ENCODE measurements at places on chromosomes 5 and 9.

DNA sequence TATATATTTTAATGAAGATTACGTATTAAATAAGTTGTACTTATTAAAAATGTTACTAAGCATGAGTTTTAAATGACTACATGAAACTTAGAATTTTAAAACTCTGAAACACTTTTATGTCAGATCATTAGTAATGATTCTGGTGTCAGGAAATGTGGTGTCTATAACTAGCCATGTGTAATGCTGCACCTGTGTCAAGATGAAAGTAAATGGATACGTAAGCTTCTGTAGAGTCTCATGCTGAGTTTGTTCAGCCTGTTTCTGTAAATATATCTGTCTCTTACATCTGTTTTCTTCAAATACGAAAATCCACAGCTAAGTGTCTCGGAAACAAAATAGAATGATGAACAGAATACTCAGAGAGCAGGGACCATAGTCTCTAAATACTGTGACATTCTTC is 278.0 kb upstream of the SMC2 start:
- no peak for DNase-seq

- DNase-seq, result no peak
These were observed 386.6 kb upstream of the RPS23 start for GRCh38 chr5:82664732-82665131.

GRCh38 chr5:77935506-77936364 is 159.6 kb upstream of the TBCA start:
- DNase-seq, result peak; percentile 13

- DNase-seq, result no peak
These were observed 87.1 kb downstream of the AMBP start for GRCh38 chr9:113990975-113991471.

GRCh38 chr9:112487799-112488340 is 1.2 kb downstream of the KIAA1958 start:
- no peak for DNase-seq

GRCh38 chr5:127041571-127041970 is 11.2 kb upstream of the MARCHF3 start:
- no peak for DNase-seq

- no peak for DNase-seq
These were observed 57.2 kb downstream of the RANBP6 start for GRCh38 chr9:5958273-5958672.

- peak; percentile 10 for DNase-seq
These were observed 379.0 kb upstream of the GRAMD2B start for GRCh38 chr5:126044111-126044668.

DNA sequence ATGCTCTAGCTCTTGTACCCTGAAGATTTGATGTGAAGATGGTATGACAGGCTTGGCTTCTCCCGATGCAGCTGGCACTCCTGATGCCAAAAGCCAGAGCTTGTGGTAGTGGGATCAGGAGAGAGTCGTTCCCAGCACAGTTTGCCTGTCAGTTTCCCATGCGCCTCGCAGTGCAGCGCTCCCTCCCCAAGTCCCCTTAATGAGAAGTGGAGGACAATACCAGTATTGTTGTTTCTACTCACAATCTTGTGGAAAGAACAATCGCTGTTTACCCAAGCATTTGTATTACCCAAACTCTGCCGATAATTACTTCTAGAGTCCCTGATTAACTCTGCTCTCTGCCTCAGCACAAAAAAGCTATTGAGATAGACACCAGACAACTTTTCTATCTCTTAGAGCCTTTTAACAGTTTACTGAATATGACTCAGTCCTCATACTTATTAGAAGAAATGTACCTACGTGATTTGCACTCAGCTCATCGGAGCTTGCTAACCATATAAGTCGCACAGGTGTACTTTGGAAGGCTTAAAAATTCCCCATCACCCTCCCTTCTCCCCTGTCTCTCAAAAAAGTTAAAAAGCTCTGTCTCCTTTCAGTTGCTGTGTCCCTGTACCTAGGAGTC is 283.2 kb upstream of the TMEM161B start:
- DNase-seq, result no peak

DNA sequence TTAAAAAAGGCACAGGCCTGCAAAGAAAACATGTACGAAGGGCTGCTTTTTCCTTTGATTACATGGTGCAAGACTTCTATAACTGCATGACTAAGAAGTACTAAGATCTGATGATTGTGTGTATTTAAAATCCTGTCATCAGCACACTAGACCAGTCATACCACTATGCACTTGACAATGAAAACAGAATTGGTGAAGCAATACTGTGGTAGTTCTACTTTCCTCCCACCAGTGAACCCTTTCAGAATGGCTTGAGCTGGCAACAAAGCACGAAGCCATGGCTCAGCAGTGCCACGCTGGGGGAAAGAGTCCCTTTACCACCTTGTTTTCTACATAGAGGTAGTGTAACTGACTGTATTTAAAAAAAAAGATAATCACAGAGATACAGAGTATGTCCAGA is 49.0 kb upstream of the POU5F2 start:
- no peak for DNase-seq

- DNase-seq, result no peak
These were observed 2.1 kb upstream of the CAMLG start for GRCh38 chr5:134736173-134736812.

DNA sequence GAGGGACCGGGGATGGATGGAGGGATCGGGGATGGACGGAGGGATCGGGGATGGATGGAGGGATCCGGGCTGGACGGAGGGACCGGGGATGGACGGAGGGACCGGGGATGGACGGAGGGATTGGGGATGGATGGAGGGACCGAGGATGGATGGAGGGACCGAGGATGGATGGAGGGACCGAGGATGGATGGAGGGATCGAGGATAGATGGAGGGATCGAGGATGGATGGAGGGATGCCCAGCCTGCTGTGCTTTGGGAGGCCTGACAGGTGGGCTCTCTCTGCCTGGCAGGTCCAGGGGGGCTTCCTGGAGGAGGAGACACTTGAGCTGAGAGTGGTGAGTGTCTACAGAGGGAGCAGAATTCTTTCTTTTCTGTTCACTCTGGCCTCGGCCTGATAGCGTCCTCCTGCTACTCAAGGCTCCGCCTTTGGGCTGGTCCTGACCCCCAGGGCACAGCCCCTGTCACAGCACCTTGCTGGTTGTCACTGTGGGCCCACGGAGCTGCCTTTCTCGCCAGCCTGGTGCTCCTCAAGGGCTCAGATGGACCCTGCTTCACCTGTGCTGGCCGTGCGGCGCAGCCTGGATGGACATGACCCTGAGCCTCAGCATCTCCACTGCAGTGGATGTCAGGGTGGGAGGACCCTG is 42.2 kb upstream of the RNF130 start:
- no peak for DNase-seq

- no peak for DNase-seq
These were observed 42.3 kb upstream of the SEMA6A start for GRCh38 chr5:116616876-116617275.

DNA sequence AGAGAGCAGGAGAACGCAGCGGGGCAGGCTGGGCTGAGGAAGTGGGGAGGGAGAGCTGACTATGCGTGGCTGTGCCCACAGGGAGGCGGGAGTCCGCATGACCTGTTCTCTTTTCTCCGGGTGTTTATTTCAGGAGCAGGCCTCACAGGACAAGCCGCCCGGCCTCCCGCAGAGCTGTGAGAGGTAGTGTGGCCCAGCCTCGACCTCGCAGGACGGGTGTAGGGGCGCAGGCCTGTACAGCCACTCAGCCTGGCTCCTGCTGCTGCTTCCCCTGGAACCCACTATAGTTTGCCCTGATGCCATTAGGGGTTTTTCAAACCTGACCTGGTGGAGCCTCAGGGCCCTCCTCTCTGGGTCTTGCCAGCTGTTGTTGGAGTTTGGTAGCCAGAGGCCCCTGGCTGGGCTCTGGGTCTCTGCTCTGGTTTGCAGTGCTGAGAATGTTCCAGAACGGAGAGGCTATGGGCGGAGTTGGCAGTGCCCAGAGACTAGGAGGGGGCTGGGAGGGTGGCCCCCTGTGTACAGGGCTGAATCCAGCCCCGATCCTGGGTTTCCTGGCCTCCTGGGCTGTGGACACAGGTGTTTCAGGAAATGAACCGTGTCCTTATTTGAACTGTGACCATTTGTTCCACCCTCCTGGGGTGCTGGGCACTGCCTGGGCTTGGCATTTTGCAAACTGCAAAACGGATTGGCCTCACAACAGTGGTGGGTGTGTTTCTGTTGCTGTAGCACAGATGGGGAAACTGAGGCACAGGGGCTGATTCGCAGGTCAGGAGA is 78.8 kb downstream of the WNK2 start:
- DNase-seq, result no peak

DNA sequence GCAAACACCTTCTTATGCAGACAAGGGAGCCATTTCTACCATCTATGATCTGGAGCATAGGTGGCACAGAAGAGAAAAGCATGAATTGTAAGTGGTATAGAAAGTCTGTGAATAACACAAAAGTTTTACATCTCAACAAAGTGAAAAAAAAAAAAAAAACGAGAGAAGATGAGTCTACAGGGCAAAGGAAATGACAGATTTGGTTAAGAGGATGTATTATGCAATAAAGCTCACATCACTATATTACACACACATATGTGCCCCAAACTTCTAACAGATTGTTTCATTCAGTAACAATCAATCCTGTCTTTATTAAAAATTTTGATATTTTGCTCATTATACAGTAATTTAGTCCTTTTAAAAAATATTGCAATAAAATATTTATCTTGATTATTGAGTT is 49.8 kb downstream of the CERT1 start:
- DNase-seq, result no peak

GRCh38 chr5:91670563-91670962 is 287.4 kb upstream of the ARRDC3 start:
- no peak for DNase-seq

DNA sequence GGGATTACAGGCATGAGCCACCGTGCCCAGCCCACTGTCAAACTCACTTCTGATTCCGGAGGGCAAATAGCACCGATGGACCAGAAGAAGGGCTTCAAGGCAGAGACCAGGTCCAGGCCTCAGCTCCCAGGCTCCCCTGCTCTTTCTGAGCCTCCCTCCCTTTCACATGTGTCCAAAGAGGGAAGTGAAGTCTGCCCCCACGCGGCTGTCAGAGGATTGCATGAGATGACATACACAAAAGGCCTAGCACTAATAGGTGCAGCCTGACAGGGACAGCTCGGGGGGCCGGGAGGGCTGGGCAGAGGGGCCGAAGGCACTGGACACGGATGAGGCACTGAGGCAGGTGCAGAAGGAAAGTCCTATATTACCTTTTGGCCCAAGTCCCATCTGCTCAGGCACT is 16.1 kb downstream of the FBP1 start:
- no peak for DNase-seq

Data from T-helper 2 cell treated with Interferon-gamma antibody and Interleukin-4, amounts not matched to agents 5 μg/mL and 100 μg/mL, for 36 hours (primary cell).